ENCODE measurements at places on chromosomes 3 and 15.

- no peak for DNase-seq
These were observed 57.0 kb downstream of the MLH1 start for GRCh38 chr3:37050282-37050681.

GRCh38 chr3:1252061-1252430, 159.2 kb downstream of the CNTN6 start:
- no peak for DNase-seq

- no peak for DNase-seq
These were observed 45.0 kb downstream of the SUCNR1 start for GRCh38 chr3:151918253-151919029.

DNA sequence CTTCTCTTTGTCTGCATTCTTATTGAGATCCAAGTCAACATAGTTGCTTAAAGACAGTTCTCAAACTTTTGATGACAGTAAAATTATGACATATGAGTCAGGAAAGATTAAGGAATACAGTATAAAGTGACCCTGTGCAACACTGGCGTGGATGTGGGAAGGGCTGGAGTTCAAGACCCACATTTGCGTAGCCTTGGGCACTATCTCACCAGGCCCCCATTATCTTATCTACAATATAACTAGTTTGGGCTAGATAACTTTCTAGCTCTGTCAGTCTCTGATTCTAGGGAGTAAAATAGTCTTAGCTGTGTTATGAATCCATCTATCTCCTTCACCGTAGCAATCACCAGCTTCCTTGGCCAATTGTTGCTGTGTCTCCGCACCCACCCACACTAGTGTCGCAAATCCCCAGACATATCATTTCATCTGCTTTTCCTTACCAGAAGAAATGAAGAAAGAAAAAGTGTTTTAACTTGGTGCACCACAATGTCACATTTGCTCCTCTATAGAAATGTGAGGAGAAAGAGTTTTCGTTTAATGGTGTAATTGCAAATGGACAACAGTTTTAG, 14.9 kb upstream of the TM4SF4 start:
- no peak for DNase-seq

DNA sequence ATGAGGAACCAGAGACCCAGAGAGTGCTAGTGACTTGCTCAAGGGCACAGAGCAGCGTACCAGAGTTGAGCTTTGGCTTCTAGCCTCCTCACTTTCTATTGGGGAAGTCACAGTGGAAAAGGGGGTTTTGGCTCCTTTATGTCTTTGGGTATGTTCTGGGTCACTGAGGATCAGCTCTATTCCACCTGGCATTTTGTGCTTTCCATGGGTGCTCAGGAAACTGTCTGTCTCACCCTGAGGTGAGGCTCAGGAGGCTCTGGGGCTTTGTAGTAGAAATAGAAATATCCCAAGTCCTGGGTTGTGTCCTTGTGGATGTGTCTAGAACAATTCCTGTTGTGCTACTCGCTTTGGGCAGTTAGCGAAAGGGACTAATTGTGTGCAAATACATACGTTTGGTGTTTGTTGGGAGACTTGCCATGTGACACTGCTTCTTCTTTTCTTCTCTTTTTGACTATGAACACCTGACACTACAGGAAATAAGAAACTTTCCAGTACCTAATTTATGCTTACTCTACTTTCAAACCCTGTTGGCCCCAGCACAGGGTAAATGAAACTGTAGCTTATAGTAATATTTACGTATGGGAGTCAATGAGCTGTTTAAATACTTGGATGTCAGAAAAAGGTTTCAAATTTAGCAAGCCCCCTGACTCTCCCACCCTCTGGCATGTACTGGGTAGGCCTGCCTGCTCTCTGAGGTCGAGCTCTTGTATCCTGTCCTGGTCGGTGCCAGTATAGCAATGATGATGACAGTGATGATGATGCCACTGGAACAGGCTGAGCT, 35.6 kb downstream of the SMAD3 start:
- DNase-seq, result no peak

DNA sequence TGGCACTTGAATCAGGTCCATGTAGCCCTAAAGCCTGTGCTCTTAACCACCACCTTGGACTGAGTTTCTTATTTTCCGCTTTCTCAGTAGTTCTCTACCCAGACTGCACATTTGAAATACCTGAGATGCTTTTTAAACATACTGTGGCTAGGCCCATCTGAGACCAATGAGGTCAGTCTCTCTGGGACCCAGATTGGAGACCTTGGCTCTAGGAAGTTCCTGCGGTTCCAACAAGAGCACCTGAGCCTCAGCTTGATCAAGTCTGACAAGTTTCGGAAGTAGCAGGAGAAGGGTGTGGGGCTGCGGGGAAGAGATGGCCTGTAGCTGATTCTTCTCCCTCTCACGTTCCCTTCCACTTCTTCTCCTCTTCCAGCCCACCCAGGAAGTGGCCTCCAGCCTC, 11.5 kb upstream of the TSEN2 start:
- DNase-seq, result no peak

DNA sequence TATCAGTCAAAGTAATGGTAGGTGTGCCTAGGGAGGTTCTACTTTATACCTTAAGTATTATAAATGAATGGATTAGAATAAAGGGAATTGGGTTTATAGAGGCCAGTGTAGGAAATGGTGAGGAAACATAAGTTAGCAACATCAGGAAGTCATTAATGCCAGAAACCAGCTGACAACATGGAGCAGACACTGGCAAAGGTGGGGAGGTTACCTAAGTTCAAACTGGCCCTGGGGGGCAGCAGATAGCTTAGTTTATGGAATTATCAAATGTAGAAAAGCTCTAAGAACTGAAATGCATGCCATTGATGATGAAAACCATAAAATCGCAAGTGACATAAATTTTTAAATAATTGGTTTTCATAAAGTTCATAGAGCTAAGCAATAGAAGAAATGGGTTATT, 498.6 kb downstream of the NAALADL2 start:
- no peak for DNase-seq

DNA sequence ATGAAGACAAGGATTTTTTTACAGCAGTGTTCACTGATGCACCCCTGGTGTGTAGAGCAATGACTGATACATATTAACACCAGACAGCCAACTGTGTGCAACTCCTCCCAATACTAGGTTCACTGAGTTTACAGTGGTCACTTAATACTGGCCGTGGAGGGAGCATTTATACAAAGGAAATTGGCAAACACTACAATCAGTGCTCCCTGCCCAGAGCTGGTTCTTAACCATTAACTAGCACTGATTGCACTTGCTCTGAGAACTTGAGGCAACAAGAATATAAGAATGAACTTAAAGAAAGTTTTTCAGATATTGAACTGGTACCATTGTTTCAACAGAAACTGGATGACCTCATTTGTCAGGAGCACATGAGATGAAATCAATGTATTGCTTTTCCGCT, 110.6 kb downstream of the MAGI1 start:
- no peak for DNase-seq

DNA sequence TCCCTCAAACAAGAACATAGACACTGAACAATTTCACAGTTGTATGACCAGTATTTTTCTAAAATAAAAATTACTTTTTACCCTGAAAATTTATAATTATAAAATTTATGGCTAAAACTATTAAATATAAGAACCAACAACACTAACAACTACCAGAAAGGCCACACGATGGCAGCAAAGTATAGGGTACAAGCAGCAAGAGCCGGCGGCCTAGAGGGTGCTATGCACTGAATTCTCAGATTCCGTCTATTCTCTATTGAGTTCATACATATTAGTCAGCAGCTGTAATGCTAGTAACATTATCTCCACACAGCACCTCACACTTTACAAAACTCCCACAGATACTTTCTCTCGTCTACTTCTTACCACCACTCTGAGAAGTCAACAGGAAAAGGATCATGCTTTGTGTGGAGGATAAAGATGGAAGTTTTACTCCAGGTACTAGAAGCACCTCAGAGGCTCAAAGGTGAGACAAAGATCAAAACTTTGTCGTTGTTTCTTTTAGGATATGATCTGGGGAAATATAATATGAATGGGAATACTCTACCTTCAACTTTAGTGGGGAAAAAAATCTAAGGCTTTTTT, 160.5 kb downstream of the FGF12 start:
- DNase-seq, result peak; percentile 68

GRCh38 chr15:71916834-71917233, 106.5 kb downstream of the NR2E3 start:
- no peak for DNase-seq

DNA sequence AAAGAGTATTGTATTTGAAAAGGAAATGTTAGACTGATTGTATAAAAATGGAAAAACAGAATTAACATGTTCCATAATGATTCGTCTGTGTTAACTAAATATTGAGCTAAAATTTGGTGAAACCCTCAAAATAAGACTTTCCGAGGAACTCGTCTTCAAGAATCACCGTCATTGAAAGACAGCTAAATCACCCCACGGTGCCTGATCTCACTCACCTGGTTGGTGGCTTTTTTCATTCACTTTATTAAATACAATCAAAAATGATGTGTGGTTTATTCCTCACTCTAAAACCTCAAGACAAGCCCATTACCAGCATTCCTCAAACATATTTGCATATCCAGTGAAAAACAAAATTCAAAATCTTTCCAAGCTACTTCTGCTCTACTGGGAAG, 153.9 kb downstream of the FOXP1 start:
- DNase-seq, result no peak

GRCh38 chr3:5768281-5768945, 580.9 kb downstream of the EDEM1 start:
- no peak for DNase-seq
